ENCODE measurements at places on chromosomes 13 and 19. TPM values are rescaled to one million over a fixed set of nuclear protein-coding genes. Genes with fewer than 3 reads are reported as not detected.

CRX gene
- not detected for polyA plus RNA-seq

PLVAP gene
- 48.6 TPM for polyA plus RNA-seq

GPATCH1 gene
- 5.8 TPM for polyA plus RNA-seq

SSC5D gene
- polyA plus RNA-seq = 0.87 TPM
